ENCODE measurements at places on chromosomes 6 and 20.

DNA sequence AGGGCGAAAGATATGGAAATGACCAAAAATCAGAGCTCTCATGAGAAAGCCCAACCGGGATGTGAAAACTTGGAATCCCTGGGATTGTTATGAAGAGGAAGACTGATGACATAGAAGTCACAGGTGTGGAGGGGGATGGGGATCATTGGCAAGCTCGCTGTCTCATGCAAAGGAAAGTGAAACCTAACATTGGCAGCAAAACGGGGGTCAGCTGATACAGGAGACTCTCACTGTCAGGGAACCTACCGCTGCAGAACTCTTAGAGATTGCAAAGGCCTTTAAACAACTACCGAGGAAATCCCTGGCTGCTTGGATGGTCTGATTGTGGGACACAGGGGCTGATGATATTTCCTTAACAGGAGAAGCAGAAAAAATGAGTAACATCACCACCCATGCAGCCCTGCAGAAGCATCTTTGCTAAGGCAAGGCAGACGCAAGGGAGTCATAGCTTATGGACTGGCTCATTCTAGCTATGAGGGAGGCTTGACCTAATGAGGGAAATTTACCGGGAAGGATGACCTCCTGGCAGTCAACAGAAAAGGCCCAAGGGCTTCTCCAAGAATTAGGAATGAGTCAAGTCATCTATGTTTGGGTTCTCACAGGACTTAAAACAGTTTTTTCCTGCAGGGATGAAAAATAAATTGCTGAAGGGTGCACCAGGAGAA is 7.0 kb downstream of the MUC21 start:
- no peak for DNase-seq

DNA sequence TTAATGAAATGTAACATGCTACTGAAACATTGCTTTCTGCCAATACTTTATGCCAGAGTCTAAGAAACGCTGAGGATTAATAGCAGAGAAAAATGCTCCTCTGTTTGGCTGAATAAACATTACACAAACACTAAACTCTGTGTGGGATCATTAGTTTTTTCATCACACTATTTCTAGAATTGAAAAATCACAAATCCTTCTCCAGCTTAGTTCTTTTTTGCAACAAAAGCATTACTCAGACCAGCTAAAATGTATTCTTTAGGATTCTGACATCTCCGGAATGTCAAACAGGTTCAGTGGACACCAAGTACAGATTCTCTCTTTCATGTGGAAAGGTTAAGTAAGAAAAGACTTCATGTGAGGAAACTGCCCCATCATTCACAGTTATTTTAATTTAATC is 226.9 kb downstream of the SIM1 start:
- DNase-seq = no peak

GRCh38 chr6:143337201-143337949 is 113.1 kb downstream of the ADAT2 start:
- DNase-seq = no peak

DNA sequence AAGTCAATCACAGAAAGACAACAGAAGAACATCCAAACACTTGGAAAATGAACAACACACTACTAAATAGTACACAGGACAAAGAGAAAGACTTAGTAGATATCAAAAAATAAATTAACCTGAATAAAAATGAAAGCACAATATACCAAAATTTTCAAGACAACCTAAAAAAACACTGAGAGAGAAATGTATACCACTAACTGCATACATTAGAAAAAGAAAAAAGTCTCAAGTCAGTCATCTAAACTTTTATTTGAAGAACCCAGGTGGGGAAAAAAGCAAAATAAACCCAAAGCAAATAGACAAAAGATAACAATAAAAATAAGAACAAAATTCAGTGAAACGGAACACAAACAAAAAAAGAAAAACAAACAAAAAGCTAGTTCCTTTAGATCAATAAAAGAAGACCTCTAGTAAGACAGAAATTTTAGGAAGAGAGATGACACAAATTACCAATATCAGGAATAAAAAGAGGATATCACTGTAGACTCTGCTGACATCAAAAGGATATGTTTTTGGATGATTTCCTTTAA is 172.8 kb downstream of the TRIM27 start:
- no peak for DNase-seq

DNA sequence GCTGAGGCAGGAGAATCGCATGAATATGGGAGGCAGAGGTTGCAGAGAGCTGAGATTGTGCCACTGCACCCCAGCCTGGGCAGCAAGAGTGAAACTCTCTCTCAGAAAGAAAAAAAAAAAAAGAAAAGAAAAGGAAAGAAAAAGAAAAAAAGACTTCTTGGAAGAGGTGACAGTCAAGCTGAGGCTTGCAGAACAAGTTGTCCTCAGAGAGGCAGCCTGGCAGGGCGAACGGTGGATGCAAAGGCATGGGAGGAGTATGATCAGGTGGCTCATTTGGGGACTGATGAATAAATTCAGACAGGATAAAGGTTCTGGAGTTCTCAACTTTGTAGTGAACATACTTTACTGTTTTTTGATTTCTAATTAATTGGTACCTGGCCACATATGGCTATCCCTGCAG is 12.4 kb downstream of the ZNF341 start:
- DNase-seq = no peak

- DNase-seq = no peak
These were observed 41.0 kb downstream of the CYP24A1 start for GRCh38 chr20:54132612-54133433.

- DNase-seq = no peak
These were observed 905 bp downstream of the PPARD start for GRCh38 chr6:35343092-35343834.

GRCh38 chr6:169988769-169989550 is 237.5 kb downstream of the ERMARD start:
- no peak for DNase-seq

DNA sequence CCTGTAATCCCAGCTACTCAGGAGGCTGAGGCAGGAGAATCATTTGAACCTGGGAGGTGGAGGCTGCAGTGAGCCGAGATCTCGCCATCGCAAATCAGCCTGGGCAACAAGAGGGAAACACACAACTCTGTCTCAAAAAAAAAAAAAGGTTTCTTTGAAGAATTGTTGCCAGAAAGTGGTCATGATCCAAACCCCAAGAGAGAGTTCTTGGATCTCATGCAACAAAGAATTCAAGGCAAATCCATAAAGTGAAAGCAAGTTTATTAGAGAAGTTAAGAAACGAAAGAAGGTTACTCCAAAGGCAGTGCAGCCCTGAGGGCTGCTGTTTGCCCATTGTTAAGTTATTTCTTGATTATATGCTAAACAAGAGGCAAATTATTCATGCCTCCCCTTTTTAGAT is 14.5 kb upstream of the KIFC1 start:
- DNase-seq = no peak

GRCh38 chr6:138666636-138667035 is 106.9 kb upstream of the CCDC28A start:
- DNase-seq = no peak

DNA sequence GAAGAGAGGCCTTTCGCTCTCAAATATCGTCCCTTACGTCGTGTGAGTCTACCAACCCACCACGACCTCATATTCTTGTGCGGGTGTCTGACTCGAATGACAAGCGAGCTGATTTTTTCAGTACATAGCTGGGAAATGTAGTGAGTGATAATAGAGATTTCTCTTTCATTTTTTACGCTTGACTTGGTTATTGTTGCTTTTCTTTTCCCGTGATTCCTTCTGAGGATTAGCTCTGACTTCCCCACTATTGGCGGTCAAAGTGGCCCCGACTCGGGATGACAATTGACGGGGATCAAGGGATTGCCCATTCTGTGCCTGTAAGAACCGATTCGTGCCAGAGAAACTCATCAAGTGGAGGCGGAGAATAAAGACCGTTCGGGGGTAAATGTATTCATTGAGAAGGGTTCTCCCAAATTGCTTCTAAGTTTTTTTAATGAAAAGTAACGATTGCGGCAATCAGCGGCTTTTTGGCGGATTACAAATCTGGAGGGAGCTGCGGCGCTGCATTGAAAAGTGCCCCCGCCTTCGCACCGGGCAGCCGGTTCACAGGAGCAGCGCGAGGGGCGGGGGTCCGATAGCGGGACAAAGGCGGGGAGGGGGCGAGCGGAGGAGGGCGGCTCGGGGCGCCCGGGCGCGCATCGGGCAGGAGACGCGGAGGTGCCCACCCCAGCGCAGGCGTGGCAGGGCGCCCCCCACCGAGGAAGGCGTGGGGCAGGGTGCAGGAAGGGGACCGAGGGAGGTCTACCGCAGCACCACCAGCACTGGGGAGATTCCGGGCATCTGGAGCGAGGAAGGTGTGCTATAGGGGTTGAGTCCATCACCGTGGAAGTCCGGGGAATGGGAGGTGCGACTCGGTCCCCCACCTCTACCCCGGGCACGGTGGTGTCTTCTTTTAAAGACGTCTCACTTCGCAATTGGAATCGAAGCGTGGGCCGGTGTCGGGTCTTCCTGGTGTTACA is 44.5 kb upstream of the OSTM1 start:
- no peak for DNase-seq

DNA sequence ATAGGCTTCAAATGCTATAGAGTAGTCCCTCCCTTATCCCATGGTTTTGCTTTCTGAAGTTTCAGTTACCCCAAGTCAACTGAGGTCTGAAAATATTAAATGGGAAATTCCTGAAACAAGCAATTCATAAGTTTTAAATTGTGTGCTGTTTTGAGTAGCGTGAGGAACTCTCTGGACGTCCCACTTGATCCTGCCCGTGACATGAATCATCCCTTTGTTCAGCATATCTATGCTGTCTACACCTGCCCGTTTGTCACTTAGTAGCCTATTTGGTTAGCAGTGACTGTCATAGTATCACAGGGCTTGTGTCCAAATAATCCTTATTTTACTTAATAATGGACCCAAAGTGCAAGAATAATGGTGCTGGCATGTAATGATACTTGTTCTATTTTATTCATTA is 5.0 kb downstream of the PCMT1 start:
- no peak for DNase-seq

DNA sequence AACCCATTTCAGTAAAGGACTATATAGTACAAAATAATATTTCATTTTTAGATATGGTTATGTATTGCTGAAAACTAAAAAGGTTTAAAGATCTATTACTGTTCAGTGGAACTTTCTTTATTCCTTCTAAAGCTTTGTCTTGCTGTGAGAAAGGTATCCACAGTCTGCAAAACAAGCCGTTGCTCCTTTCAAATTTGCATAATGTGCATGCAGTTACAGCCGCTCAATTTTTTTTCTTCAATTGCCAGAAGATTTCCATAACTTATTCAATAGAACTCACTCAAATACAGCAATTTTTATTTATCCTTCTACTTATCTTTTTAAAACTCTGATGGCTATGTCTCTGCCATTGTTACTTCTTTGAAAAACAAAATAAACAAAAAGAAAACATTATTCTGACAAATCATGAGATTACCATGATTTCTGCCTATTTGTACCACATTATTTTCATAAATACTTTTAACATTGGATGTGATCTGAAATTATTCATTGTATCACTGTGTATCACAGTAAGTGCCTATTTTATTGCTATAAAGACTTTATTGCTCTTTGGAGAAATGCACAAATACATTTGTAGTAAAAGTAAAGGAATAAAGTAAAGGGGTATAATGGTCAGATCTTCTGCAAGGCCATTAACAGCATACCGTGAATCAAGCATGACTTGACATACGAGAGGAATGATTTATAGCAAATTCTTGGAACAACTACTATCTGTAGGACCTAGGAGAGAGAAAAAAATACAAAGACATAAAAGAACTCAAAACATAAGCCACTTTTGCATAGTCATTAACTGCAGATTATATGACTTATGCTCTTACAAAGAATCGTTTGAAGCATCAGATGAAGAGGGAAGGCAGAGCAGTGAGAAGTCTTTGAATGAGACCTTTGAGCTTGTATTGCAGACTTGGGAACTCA is 29.6 kb upstream of the HBS1L start:
- no peak for DNase-seq

- no peak for DNase-seq
These were observed 156.2 kb upstream of the PLCB4 start for GRCh38 chr20:8912731-8913130.

DNA sequence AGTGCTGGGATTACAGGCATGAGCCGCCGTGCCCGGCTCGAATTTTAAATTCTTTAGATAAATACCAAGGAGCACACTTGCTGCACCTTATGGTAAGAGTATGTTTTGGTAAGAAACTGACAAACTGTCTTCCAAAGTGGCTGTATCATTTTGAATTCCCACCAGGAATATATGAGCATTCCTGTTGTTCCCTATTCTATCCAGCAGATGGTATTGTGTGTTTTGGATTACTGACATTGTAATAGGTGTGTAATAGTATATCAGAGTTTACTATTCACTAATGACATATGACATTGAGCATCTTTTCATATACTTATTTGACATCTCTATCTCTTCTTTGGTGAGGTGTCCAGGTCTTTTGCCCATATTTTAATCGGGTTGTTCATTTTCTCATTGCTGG is 40.5 kb downstream of the TGM6 start:
- no peak for DNase-seq

DNA sequence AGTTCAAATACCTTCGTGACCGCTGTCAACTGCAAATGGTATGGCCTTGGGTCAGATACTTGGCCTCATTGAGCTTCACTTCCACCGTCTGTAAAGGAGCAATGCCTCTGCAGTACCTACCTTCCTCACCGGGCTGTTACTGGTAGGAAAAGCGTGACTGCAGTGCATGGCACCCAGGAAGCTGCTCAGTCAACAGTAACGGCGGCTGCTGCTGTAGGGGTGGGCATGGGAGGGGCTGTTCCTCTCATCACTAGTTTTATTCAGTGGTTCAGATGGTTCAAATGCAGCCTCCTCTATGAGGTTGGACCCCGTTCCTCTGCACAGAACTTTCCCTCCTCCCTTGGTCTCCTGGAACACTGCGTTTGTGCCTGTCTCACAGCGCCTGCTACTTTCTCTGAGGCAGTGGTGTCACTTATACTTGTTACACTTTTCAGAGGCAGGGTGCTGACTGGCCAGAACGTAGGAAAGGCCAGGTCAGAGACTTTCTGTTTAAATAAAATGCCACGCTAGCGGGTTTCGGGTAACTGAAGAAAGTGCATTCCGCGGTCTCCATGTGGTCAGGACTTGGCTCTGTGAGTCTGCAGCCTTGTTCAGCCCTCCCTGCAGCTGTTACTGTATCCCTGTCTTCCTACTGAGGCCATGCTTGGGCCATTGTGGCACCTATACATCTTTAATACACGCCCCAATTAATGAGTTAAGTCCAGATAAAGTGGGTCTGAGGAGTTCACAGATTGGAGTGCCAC is 279.6 kb downstream of the NRN1 start:
- peak; percentile 8 for DNase-seq

DNA sequence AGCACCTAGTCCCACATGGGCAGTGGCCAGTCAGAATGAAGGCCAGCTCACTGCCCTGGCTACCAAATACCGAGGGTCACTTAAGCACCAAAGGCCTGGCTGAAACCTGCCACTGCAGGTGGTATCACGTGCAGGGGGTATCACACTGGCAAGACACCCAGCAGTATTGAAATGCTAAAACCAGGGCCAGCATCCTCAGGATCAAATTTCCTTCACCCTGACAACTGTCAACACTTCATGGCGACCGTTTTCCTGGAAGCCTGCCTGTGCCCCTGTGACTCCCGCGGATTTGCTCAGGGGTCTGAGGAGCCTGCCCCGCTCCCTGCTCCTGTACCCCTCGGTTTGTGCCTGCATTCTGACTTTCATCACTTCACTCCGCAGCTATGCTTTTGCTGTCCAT is 151.1 kb downstream of the TTLL2 start:
- no peak for DNase-seq
